Neural crest cell (in vitro differentiated cells): ENCODE measurements at places on chromosomes 6 and 20. TPM values are rescaled to one million over a fixed set of nuclear protein-coding genes. Genes with fewer than 3 reads are reported as not detected.
A peak's percentile ranks its signal among the peaks of the same experiment; 100 is the strongest.

DNA sequence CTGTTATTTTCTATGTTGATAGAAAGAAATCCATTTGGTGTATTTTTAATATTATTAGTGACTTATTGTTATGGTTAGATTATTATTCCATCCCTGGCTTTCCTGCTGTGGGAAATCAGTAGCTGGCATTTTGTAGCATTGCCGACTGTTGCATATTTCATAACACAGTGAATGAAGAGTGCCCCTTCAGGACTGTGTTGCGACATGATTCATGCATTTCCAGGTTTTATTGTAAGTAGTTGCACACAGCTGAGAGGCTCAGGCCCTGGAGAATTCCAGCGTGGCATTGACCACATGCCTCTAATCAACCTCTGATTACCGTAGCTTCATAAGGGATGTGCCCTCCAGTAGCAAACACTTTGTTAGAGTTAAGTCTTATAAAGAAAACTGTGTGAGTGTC is 263.9 kb downstream of the FARS2 start:
- H3K27ac ChIP-seq, result no peak overlapping the region
- H3K4me3 ChIP-seq, result no peak overlapping the region
- no peaks in the 10 kb centered on the region for H3K27me3 ChIP-seq
- no peak for DNase-seq
- H3K4me1 ChIP-seq, result no peaks in the 10 kb centered on the region

- H3K27ac ChIP-seq, result no peak overlapping the region
- no peak for DNase-seq
- H3K36me3 ChIP-seq, result no peaks in the 10 kb centered on the region
- no peaks in the 10 kb centered on the region for H3K4me1 ChIP-seq
- H3K27me3 ChIP-seq, result peaks cover 8% of the 10 kb centered on the region
- H3K4me3 ChIP-seq, result no peak overlapping the region
Observed at GRCh38 chr6:108758884-108759283, 89.3 kb upstream of the ARMC2 start.

The ATP9A gene
- 38.9 and 39.0 TPM in 2 replicates for total RNA-seq

The IRF4 gene
- total RNA-seq, result 0.30 TPM in 1 of 2 replicates, not detected in the other

GRCh38 chr6:137332637-137333280 is 113.6 kb upstream of the IFNGR1 start:
- H3K4me1 ChIP-seq, result no peaks in the 10 kb centered on the region
- H3K4me3 ChIP-seq, result no peak overlapping the region
- peaks cover 99% of the 10 kb centered on the region for H3K27me3 ChIP-seq
- DNase-seq, result no peak
- no peak overlapping the region for H3K27ac ChIP-seq
- no peaks in the 10 kb centered on the region for H3K36me3 ChIP-seq

DNA sequence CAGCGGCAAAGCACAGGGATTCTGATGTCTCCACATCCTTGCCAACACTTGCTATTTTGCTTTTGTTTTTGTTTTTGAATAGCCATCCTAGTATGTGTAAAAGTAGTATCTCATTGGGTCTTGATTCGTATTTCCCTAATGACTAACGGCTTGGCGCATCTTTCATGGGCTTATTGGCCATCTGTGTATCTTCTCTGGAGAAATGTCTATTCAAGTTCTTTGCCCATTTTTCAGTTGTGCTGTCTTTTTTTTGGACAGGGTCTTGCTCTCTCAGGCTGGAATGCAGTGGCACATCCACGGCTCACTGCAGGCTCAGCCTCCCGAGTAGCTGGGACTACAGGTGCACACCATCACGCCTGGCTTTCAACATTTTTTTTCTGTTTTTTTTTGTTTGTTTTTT is 17.4 kb downstream of the TCFL5 start:
- no peak overlapping the region for H3K4me3 ChIP-seq
- H3K27me3 ChIP-seq, result no peaks in the 10 kb centered on the region
- no peak for DNase-seq
- peaks cover 12% of the 10 kb centered on the region for H3K36me3 ChIP-seq
- no peak overlapping the region for H3K27ac ChIP-seq

DNA sequence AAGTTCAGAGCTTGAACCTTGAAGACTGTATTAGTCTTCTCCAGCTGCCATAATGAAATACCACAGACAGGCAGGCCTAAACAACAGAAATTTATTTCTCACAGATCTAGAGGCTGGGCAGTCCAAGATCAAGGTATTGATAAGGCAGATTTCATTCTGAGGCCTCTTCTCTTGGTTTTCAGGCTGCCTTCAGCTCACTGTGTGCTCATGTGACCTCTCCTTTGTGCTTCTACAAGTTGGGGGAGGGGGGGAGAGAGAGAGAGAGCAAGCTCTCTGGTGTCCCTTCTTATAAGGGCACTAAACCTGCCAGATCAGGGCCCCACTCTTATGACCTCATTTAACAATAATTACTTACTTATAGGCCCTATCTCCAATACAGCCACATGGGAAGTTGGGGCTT is 102.6 kb upstream of the RSPO3 start:
- no peaks in the 10 kb centered on the region for H3K27me3 ChIP-seq
- no peaks in the 10 kb centered on the region for H3K36me3 ChIP-seq
- H3K27ac ChIP-seq, result peak overlapping the region; percentile 43
- H3K4me3 ChIP-seq, result no peak overlapping the region
- no peak for DNase-seq
- H3K4me1 ChIP-seq, result no peaks in the 10 kb centered on the region

The TCEA2 gene
- total RNA-seq, result 82.5 and 83.3 TPM in 2 replicates

The AGPAT4 gene
- total RNA-seq, result 37.6 and 41.3 TPM in 2 replicates
